Activated naive CD8-positive, alpha-beta T cell treated with anti-CD3 and anti-CD28 coated beads for 36 hours (primary cell): ENCODE measurements at places on chromosomes 4 and X.

DNA sequence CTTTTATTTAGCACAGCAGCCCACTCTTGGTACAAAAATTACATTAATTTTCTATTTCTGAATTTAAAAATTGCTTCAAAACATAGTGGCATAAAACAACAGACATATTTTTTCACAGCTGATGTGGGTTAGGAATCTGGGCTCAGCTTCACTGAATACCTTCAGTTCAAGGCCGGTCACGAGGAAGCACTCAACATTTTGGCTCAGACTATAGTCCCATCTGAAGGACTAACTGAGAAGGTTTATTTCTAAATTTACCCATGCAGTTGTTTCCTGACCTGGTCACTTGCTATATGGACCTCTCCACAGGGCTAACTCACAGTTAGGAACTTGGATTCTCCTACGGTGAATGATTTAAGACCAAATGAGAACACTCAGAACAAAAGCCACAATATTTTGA lies 1230.2 kb upstream of the ADGRL3 start:
- no peak for DNase-seq

- DNase-seq = no peak
These were observed 349.3 kb downstream of the PTTG2 start for GRCh38 chr4:38309471-38309870.

DNA sequence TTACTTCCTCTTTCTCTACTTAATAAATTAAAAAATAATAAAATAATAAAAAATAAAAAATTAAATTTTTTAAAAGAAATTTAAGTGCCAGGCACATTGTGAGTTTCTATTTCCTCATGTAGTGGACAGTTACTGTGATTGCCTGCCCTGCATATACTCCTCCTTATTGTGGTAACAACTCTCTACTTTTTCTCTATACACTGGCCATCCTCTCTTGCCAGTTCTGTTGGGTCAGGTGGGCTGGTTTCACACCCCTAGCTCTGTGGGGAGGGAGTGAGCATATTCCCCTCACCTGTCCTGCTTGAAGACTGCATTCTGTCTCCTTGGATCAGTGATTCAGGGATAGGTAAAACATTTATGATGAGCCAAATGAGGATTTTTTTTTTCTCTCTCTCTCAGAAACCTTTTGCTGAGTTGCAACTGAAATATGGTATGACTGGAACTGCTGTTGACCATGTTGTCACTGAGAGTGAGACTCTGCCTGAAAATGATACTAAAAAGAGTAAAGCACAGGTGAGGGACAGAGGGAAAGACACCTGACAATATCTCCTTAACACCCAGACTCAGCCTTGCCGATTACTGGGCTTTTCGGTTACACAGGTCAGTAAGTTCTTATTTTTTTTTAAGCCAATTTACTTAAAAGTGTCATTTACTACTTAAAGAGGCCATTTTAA lies 37.2 kb downstream of the CXXC4 start:
- DNase-seq = no peak

- DNase-seq = no peak
These were observed 59.3 kb upstream of the NDP start for GRCh38 chrX:44032479-44032878.

DNA sequence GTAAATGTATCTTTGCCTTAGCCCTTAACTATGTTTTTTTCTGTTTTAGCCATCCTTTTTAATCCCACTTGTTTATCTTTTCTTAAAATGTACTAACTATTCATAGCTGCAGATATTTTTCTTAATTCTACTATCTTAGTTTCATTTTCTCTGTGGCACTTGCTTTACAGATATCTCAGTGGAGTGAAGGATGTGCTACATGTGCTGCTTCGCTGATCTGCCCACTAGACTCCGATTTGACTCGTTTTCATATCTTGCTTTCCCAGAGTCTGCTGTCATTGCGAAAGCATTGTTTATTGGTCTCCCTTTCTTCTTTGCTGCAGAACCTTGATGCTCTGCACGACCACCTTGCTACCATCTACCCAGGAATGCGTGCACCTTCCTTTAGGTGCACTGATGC lies 30.6 kb downstream of the GUCY1B1 start:
- no peak for DNase-seq

DNA sequence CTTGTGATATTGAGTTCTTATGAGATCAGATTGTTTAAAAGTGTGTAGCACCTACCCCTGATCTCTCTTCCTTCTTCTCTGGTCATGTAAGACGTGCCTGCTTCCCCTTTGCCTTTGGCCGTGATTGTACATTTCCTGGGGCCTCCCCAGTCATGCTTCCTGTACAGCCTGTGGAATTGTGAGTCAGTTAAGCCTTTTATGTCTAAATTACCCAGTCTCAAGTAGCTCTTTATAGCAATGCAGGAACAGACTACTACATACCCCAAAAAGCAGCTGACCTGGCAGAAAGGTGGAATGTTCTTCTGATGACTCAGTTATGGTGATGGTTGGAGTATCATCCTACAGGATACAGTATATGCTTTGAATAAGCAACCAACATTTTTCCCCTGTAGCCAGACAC lies 11.4 kb upstream of the MCUB start:
- no peak for DNase-seq

GRCh38 chr4:106624671-106625070 lies 256.1 kb upstream of the GIMD1 start:
- DNase-seq = no peak

- no peak for DNase-seq
These were observed 412 bp downstream of the SLC10A3 start for GRCh38 chrX:154490021-154490413.

DNA sequence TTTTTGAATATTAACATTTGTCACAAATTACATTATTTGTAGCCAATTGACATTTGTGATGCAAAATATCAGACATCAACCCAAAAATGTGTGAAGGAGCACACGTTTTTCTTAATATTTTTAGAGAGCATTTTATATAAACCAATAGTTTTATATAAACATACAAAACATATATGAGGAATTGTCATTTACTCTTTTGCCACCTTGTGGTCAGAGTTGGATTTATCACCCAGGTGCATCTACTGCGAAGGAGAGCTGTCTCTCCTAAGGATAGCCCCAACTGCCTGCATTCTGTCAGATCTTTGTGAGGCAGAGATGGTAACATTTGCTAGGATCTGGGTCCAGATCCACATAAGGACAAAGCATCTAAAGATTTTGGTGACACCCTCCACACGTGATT lies 2.5 kb upstream of the USP27X start:
- no peak for DNase-seq

- DNase-seq = no peak
These were observed 3.5 kb downstream of the SLIT2 start for GRCh38 chr4:20255251-20255586.

DNA sequence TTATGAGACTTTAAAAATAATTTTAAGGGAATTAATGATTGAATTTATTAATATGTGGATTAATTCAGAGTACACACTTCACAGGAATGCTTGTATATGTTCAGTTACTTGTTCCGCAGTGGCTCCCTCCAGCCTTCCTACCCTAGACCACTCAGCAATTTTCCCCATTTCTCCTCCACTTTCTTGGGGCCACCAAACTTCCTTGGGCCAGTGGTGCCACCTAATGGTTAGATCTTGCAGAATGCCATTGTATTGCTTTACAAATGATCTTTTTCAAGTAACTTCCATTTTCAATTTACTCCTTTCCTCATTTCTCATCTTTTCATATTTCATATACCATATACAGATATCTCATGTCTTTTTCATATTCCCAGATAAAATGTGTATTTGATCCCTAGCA lies 3.6 kb upstream of the RNF175 start:
- DNase-seq = no peak

- no peak for DNase-seq
These were observed 15.5 kb downstream of the TNIP3 start for GRCh38 chr4:121148621-121149020.

- DNase-seq = no peak
These were observed 23.3 kb upstream of the MGST2 start for GRCh38 chr4:139642364-139642763.

- DNase-seq = no peak
These were observed 30.4 kb downstream of the TXK start for GRCh38 chr4:48103483-48104139.

GRCh38 chrX:74784629-74785028 lies 140.6 kb downstream of the NEXMIF start:
- DNase-seq = no peak

DNA sequence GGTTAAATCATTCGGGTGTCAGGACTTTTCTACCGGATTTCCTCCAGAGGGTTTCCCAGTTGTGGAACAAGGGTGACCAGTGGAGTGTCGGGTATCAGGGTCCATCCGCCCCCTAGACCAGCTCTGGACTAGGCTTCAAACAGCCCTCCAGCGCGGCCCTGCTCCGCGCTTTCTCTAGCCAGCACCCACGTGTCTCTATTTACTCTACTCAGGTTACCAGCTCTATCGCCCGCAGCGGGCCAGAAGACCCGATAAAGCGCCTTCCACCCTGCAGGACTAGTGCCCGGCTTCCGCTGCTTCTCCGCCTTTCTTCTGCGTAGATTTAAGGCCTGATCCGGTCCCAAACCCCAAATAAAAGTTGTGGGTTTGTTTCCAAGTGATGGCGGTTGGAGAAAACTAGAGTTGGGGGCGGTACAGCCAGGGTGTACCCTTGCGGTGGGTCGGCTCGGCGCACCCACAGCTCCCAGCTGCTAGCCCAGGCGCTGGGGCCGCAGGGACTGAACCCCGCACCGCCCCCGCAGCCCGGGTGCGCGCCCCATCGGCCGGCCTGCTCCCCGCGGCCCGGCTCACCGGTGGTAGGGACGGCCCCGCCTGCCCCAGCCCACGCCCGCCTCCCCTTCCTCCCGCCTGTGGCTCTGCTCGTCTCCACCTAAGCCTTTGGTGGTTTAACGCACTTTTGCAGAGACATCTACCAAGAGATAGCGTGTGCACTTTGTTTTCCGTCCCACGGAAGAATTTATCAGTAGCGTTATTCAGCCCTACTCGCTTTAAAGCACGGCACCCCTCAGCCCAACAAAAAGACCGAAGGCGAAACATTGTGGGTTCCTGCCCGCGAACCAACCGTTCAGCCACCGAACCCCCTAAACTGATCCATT lies 2.1 kb downstream of the LEF1 start:
- peak; percentile 86 for DNase-seq

DNA sequence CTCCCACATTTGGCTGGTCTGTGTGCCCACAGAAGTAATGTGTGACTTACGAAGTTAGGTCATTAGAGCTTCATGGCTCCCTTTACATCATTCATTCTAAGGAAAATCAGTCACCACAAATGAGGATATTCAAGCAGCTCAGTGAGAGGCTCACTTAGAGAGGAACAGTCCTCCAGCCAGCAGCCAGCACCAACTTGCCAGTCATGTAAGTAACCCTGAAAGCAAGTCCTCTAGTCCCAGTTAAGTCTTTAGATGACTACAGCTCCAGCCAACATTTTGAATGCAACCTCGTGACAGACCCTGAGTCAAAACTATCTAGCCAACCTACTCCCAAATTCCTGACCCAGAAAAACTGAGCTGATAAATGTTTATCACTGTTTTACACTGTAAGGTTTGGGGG lies 71.3 kb downstream of the LRBA start:
- DNase-seq = no peak

DNA sequence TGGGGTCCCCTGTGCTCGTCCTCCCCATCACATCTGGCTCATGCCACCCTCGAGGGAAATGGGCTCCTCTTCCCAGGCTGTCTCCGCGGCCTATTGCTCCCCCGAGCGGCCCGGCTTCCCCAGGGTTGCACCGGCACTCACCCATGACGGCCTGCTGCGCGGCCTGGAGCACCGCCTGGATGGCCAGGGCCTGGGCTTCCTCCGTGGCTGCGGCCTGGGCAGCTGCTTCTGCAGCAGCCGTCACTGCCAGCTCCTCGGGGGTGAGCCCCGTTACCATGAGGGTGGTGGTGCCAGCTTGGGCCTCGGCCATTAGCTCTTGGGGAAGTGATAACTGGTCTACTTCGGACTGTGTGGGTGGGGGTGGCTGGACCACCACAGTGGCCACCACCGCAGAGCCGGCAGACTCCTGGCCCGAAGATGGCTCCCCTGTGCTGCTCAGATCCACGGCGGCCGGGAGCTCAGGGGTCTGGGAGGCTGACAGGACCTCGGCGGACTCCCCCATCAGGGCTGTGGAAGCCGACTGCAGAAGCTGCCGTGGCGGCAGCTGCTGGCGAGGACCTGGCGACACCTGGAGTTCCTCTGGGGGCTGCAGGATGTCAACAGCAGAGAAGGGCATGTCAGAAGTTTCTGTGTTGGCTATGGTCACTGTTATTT lies 8.1 kb upstream of the RENBP start:
- no peak for DNase-seq

DNA sequence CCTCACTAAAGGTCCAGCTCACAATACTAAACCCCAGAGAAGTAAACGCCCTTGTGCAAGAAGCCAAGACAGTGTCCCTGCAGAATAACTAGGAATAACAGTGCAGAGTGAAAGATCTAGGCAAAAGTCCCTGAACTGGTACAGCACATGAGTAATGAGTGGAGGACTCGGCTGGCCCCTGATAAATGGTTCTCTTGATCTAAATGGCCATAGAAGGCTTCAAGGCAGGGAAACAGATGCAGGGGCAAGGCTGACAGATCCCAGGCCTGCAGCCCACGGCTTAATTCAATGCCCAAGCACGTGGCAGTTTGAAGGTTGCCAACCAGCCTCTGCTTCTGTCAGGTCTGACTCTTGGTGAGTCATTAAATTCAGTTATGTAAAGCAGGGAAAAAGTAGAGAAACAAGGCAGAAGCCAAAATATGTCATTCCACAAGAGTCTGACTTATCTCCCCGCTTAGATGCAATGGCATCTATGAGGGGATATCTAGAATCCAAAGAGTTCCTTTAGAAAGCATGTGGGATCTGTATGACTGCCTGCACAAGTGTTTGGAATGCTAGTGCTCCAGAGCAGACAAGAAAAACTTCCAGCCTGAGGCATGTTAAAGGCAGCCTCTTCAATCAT lies 121.3 kb downstream of the PRDM5 start:
- no peak for DNase-seq

GRCh38 chrX:110519906-110520452 lies 161.3 kb downstream of the RTL9 start:
- DNase-seq = no peak

DNA sequence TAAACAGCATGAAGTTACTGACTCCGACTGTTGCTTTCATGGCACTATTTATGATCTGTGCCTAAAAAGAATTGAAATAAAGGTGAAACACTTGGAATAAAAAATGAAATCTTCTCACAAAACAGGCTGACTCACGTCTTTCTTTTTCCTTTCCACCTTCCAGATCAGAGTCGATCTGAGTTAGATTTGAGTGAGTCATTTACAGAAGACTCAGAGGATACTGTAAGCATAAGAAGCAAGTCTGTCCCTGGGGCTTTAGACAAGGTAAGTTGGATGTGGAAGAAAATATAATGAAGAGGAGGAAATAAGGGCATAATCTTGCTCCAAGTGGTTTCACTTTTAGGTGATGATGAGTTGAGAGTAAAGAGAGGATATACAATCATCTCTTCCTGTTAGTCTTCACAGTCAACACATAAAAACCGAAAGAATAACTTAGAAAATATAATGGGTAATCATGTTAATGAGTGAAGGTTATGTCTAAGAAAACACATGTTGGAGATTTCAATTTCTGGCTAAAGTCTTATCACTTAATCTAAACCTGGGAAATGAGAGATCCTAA lies 89.7 kb downstream of the SYTL5 start:
- DNase-seq = no peak
